ENCODE measurements at places on chromosomes 5 and 9. TPM values are rescaled to one million over a fixed set of nuclear protein-coding genes. Genes with fewer than 3 reads are reported as not detected.

DNA sequence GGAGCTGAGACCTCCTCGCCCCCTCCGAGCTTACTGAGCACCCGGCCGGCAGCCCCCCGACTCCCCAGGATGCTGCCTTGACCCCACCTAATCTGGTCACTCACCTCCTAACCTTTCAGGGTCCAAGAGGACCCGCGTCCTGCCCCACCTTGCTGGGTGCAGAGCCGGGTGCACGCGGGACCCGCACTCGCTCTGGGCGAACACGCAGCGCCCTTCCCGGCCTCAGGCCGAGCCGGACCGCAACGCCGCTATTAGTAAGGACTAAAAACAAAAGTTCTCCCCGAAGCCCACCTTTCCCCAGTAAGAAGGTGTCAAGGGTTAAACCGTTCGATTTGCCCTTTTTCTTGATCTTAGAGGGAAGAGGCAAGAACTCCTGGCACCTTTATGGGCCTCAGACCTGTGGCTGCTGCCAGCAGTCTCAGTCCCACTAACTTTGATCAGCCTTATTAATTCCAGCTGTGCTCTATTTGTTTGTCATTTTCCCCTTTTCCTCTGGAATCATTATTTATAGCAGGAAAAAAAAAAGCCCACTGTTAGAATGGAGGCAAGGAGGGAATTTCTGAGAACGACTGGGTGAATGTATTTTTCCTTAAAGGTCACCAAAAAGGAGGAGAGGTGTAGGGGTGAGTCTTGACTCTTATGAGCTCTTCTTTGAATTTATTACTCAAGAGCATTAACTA lies 10.5 kb downstream of the IRX2 start:
- no peak for DNase-seq

GAS1 gene
- total RNA-seq = 8.9 TPM

DNA sequence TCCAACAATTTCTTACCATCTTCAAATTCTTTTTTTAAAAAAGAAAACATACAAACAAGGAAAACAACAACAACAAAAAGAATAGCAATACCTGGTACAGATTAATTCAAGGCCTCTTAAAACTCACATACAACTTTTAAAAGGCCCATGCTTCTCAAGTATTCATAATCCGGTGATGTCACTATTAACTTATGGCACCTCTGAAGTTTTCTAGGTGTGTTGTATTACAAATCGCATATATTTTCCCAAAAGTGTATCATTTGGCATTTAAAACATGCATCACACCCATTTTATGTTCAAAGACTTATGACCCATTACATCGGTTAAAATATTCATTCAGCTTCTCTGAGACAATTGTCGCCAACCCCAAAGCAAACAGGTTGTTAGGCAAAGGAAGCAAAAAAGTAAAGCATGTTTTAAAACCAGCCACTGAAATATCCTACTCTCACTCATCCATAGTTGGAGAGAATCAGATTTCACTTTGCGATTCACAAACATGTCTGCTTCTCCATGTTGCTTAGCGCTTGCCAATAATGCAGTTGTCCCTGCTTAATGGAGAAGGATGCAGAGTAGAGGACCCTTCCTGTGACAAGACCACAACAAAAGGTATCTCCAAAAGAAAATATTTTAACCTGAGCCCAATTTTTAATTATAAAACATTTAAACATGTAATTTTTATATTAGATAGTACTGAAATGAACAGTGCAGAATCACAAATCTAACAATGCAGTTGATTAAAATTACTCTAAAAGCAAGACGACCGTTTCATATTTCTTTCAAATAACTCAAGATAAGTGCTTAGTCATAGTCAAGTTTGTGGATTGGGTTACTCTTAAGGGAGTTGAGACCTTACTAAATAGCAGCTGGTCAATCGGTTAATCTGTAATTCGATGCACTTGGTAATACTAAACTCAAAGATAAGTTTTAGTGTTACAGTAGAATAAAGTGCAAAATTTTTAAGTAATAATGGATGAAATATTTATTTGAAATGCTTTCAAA lies 1.6 kb downstream of the SKP1 start:
- peak; percentile 56 for DNase-seq

- DNase-seq = peak; percentile 76
Observed at GRCh38 chr5:59036274-59036961, 453.5 kb downstream of the RAB3C start.

GRCh38 chr5:143355710-143356109 lies 47.8 kb downstream of the NR3C1 start:
- peak; percentile 95 for DNase-seq

DNA sequence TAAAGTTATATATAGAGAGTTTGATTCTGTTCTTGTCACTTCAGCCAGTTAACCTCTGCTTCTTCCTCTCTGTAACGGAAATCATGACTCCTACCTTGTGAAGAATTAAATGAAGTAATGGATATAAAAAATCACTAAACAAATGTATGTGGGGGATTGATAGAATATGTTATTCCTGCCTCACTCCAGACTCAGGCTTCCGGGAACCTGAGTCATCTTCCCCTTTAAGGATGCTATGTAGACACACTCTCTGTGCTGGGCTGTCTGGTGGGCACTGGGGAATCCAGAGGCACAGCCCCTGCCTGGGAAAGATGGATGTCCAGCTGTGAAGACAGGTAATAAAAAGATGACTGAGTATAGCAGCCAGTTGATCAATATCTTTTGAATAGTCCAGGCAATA lies 77.4 kb downstream of the ZNF618 start:
- DNase-seq = no peak

JAKMIP2 gene
- 1.1 TPM for total RNA-seq

DNA sequence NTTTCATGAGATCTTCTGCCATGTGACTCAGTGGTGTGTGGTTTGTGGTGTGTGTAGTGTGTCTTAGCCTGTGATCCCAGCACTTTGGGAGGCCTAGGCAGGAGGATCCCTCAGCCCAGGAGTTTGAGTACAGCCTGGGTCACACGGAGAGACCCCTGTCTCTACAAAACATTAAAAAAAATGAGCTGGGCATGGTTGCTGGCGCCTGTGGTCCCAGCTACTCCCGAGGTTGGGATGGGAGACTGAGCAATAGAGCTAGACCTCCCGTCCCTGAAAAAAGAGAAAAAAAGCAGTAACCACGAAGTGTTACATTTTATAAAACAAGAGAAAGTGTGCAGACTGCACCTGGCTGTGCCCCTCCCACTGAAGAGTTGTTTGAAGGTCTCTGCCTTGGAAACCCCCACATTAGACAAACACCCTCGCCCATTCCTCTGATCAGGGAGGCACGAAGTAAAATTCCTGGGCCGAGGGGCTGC lies 21.2 kb upstream of the RNU6ATAC start:
- DNase-seq = peak; percentile 45

PPP3R2 gene
- not detected for total RNA-seq

PCDHGB4 gene
- total RNA-seq = not detected

EGR1 gene
- 3.9 TPM for total RNA-seq

GRCh38 chr5:140213370-140213983 lies 38.5 kb downstream of the CYSTM1 start:
- no peak for DNase-seq

- no peak for DNase-seq
Observed at GRCh38 chr5:154986151-154986550, 27.4 kb upstream of the KIF4B start.

DNA sequence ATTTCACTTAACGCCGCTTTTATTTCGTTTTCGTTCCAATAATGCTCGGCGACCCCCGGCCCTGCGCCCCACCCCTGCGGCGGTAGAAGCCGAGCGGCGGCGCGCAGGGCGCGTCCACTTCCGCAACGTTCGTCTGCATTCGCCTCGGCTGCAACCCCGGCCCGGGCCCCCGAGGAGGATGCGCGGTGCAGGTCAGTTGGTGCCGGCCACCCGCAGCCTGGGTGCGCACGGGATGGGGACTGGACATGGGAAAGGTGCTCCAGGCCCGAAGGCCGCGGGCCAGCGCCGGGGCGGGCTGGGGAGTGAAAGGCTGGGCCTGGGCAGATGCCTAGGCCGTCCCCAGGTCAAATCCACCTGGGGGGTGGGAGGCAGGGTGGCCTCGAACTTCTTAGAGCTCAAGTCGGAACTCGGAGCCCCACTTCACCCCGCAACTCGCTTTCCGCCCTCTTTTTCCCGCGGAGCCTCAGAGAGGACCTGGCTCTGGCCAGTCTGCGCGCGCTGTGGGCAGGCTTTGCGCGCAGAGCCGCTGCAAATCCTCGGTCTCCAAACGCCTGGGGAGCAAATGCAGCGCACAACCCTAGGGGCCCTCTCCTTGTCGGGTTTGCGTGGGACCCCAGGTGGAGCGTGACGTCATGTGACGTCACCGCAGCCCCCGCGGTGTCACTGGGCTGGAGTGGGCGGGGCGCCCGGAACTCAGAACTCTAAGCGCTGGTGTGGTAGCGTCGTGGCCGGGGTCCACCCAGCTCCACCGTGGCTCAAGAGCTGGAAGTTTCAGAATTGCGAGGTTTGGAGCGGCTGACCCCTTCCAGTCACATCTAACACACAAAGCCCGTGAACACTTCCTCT lies 3.3 kb downstream of the TLX3 start:
- DNase-seq = no peak

- peak; percentile 78 for DNase-seq
Observed at GRCh38 chr9:88953381-88954029, 37.8 kb upstream of the S1PR3 start.

DNA sequence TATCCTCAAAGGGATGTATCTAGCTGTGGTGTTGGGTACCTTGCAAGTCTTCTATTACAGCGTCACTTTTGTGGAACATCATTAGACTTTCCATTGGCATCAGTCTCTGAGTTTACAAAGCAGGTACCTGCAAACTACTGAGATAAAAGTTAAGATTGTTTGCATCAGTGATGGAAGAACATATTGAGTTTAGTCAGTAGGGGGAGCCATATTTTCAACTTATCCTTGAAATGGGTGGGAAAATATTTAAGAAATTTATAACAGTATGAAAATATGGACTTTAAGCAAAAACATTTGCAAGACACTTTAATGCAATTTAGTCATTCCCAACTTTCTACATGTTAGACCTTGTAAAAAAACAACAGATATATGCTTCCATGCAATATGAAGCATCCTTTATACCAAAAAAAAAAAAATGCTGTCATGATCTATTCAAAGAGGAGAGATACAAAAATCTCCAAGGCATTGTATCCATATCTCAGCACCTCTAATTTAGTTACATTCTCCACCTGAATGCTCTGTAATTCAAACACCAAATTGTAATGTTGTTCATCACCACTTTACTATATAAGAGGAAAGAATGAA lies 98.6 kb upstream of the ADAMTS19 start:
- DNase-seq = no peak

DNA sequence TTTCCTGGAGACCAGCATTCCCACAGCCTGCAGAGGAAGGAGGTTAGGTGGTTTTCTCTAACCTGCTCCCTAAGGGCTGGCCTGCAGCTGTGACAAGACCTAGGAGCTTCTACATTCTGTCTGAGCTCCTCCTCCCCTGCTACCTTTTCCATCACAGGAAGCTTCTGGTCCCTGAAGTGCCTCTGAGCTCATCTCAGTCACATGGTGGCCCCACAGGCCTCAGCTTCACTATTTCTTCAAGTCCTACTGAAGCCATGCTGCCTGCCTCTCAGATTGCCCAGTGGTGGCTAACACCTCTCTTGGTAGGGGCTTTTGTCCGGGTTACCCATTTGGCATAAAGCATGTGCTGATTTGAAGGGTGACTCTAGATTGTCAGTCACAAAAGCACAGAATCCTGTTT lies 259.4 kb downstream of the CRB2 start:
- DNase-seq = peak; percentile 4

GRCh38 chr5:151139015-151139414 lies 18.6 kb downstream of the ANXA6 start:
- DNase-seq = no peak

DNA sequence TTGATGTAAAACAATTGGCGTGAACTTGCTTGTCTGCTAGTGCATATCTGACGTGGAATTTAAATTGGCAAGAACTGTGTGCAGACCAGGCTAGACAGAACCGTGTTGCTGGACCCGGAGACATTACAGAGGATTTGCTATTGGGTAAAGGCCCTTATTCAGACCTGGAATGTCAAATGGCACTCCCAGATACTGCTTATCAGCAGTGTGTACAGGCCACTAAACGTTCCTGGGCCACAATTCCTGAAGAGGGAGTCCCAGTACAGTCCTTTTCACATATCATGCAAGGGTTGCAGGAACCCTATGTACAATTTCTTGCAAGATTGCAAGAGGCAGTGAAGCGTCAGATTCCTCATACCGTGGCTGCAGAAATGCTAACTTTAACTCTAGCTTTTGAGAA lies 13.5 kb upstream of the MCCC2 start:
- no peak for DNase-seq
